ENCODE measurements at places on chromosomes 4 and X.

DNA sequence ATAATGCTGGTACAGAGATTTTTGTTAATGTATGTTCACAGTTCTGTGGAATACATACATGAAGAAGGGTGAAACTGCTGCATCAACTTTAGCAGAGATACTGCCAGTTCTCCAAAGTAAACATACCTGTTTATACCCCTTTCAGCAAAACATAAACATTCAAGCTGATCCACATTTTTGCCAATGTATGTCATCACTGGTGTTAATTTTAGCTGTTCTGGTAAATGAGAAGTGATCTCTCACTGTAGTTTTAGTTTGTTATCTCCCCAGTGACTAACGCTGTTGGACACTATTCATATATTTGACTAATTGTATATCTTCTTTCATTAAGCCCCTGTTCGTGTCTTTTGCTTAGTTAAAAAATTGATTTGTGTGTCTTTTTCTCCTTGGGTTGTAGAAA, 82.0 kb downstream of the HAUS3 start:
- no peak for DNase-seq

- no peak for DNase-seq
Observed at GRCh38 chr4:2332201-2332975, 70.5 kb upstream of the MXD4 start.

DNA sequence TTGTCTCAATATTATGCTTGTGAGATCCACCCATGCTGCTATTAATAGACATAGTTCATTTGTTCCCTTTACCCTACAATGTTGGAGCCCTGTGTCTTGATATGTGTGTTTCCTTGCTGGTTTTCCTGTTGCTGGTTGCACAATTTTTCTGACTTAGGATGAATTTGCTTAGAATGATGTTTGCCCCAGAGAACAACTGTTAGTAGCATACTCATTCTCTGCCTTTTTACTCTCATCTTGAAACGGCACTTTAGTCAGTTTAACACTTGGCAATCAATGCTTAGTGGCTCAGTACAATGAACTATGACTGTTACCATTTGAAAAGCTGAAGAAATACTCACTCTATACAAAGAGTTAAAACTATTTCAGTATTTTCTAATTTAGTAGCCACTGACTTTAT, 158.8 kb upstream of the NDST4 start:
- no peak for DNase-seq

- no peak for DNase-seq
Observed at GRCh38 chr4:20987191-20987590, 286.9 kb downstream of the PACRGL start.

DNA sequence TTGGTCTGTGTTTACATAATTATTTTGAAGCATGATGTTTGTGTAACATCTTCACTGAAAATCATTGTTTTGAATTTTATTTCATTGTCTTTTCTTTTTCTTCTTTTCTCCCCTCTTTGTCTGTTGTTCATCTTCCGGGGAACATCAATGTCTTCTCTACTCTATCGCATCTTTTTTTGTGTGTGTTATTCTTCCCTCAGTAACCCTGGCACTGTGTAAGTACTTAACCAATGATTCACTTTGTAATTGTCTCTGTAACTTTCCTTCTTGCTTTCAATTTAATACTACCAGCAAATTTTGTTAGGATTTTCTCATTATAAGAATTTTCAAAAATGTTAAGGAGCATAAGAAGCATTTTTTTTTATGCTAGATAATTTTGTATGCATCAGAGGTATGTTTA, 130.8 kb downstream of the PDLIM5 start:
- DNase-seq, result no peak

DNA sequence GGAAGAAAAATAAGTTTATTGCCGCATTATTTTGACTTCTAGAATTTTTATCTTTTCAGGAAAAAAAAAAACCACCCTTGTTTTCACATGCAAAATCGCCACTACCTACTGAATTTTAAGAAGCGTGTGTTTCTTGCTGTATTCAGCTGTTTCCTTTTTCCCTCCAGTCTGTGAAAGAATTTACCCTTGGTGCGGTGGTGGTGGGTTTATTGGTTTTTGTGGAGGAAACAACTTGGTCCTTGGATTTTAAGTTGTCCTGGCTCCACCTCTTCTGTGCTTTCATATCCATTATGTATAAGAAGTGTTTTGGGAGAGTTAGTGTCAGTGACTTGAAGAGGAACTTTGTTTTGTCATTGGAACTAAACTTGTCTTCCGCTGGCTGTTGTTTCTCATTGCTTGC, 8.1 kb downstream of the RAPGEF2 start:
- no peak for DNase-seq

- peak; percentile 41 for DNase-seq
Observed at GRCh38 chrX:50747471-50747900, 66.5 kb downstream of the SHROOM4 start.

DNA sequence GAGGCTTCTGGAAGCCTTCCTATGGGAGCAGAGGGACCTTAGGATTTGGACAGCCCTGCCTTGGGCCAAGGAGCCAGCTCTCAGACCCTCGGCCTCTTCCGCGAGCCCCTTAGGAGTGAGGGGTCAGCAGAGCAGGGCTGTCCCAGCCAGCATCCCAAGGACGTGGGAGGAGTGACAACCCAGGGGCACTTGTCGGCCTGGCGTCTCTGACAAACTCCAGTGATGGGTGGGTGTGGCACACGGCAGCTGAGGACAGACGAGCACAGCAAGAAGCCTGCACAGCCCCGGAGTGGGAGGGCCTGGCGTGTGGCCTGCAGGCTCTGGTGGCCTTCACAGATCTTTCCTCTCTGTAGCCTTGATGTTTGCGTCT, 11.6 kb upstream of the TNIP2 start:
- no peak for DNase-seq

DNA sequence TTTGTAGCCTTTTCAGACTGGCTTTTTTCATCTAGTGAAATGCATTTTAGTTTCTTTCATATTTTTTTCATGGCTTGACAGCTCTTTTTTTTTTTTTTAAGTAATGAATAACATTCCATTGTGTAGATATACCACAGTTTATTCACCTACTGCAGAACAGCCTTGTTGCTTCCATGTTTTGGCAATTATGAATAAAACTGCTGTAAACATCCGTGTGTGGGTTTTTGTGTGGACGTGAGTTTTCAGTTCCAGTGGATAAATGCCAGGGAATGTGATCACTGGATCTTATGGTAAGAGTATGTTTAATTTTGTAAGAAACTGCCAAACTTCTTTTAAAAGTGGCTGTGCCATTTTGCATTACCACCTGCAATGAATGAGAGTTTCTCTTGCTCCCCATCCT, 160.8 kb downstream of the SOWAHB start:
- no peak for DNase-seq

DNA sequence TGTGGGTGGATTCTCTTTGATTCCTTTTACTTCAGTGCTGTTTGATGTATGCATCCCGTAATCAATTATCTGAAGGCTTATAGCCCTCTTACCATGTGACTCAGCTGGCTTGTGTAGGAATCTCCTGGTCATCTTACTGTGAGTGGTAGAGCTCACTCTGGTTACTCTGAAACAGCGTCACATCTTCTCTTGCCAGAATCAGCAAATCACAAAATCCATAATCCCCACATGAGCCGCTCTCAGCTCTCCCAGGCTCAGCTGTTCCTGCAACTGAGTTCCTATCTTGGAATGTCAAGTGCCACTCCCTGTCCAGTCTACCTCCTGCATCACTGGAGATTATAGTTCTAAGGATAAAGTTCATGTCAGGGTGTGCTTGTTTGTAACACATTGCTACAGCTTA, 278.0 kb downstream of the FBXO8 start:
- no peak for DNase-seq

DNA sequence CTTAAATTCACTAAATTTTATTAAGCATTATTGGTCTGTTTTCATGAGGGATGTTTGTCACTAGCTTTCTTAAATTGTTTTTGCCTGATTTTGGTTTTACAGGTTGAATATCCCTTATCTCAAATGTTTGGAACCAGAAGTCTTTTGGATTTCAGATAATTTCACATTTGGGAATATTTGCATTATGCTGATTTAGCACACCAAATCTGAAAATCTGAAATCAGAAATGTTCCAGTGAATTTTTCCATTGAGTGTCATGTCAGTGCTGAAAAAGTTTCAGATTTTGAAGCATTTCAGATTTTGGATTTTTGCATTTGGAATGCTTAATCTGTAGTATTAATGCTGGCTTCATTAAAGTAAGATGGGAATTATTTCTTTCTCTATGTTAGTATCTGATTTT, 14.7 kb downstream of the FAM193A start:
- DNase-seq, result no peak

DNA sequence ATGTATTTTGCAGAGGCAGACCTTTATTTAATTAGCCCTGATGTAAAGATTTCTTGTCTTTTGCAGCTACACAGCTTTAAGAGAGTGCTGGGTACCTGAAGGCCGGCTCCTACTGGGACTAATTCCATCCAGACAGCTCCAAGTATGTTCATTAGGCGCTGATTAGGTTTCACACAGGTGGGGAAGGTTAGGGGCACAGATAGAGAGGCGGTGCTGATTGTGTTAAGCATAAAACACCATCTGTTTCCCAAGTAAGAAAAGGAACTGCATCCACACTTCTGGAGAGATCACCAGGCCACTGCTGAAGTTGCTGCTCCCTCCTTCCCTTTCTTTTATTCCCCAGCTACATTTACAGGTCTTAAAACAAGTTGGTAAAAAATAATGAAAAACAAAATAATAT, 349.5 kb downstream of the ZIC3 start:
- no peak for DNase-seq

GRCh38 chr4:42280327-42281095, 116.8 kb upstream of the SHISA3 start:
- no peak for DNase-seq

- no peak for DNase-seq
Observed at GRCh38 chrX:13587786-13588477, 18.5 kb downstream of the EGFL6 start.

DNA sequence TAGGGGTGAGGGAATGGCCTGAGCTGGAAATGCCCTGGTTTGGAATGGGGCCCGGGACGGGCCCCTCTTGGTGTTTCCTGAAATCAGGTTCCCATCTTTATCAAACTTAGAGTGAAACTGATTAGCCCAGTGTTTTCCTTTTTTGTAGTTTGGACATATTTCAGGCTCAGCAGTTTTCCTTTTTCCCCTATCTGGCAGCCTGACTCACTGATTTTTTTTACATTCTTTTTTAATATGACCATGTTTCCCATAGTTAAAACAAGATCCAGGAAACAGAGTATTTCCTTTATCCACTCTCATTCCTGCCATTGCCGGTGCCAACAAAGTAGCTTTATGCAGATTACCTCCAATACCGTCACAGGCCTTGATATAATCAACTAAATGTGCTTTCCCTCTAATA, 20.5 kb upstream of the C4orf17 start:
- DNase-seq, result no peak

DNA sequence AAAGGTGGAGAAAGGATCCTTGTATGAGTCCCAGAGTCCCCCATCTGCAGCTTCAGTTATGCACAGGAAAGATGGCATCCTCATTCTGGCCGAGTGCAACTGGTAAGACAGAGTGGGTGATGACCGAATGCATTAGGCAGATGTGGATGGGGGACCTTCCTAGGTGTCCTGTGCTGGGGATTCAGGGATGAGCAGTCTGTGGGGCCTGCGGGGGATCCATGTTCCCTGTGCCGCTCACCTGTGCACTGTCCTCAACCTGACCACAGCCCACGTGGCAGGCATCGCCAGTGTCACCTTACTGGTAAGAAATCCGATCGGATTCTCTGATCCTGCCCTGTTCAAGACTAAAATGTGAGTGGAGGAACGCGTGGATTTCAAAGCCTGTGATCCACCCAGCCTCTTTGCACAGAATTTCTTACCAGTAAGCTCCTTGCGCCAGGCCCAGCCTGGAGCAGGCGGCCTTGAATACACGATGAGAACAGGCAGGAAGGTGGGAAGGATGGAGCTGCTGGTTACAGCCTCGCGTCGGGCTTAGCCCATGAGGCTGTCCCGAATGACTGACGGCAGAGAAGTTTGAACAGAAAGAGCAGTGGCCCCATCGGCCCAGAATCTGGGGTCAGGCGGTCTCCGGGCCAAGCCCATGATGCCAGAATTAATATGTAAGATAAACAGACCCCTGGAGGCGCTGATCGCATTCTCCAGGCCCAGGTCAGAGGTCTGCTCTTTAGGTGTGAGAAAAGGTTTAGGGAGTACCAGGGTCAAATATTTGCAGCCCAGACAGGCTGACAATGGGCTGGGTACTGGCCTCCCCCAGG, 56.5 kb downstream of the CPZ start:
- no peak for DNase-seq

DNA sequence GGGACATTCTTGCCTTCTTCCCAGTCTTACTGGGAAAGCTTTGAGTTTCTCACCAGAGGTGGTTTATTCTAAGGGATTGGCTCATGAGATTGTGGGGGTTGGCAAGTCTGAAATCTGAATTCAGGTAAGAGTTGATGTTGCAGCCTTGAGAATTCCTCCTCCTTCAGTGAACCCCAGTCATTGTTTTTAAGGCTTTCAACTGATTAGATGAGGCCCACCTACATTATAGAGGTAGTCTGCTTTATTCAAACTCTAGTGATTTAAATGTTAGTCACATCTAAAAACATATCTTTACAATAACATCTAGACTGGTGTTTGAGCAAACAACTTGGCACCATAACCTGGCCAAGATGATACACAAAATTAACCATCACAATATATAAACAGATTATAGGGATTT, 156.5 kb upstream of the MED14 start:
- DNase-seq, result no peak

GRCh38 chrX:11040996-11041395, 70.1 kb upstream of the HCCS start:
- no peak for DNase-seq

GRCh38 chr4:7193030-7193958, 956 bp downstream of the SORCS2 start:
- DNase-seq, result peak; percentile 23

- DNase-seq, result peak; percentile 70
Observed at GRCh38 chrX:130393451-130394074, 8.1 kb upstream of the GPR119 start.

- DNase-seq, result no peak
Observed at GRCh38 chr4:118826723-118827444, 9.0 kb downstream of the SEC24D start.

- no peak for DNase-seq
Observed at GRCh38 chr4:80015407-80016189, 57.4 kb downstream of the ANTXR2 start.

- peak; percentile 88 for DNase-seq
Observed at GRCh38 chr4:169791527-169792156, 33.9 kb upstream of the HPF1 start.

GRCh38 chr4:100707786-100708185, 190.0 kb upstream of the EMCN start:
- no peak for DNase-seq

- DNase-seq, result no peak
Observed at GRCh38 chr4:69760455-69760854, at the start of gene SULT1B1. Gene SULT1B1 (minus strand): TSS chr4:69760620. CDS start chr4:69755217, 5,403 bp downstream.

- no peak for DNase-seq
Observed at GRCh38 chrX:9746148-9746888, 19.3 kb downstream of the GPR143 start.

GRCh38 chrX:101750744-101751143, 91.1 kb upstream of the ARMCX2 start:
- DNase-seq, result no peak

DNA sequence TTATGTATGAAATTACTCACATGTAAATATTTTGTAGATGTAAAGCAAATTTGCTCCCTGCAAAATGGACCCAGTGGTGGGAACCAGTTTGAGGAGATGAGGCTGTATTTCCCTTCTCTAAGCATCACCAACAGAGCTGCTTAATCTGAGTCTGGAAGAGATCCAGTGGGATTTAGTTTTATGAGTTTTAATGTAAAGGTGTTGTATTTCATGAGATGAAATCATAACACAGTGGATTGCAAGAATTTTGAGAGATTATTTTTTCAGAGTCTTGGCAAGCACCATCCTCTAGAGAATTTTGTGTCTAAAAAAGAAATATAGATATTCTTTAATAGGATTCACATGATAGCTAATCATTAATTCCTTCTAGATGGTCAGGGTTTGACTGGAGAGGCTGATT, 35.6 kb upstream of the SFRP2 start:
- no peak for DNase-seq

All from HAP-1 (cell line).